ENCODE measurements at places on chromosomes 7 and 10. TPM values are rescaled to one million over a fixed set of nuclear protein-coding genes. Genes with fewer than 3 reads are reported as not detected.

GPRIN2 gene
- 41.8 TPM for total RNA-seq

DOCK4 gene
- total RNA-seq = 11.9 TPM

CYP3A4 gene
- 6.4 TPM for total RNA-seq

AZGP1 gene
- total RNA-seq = 590 TPM

TAS2R41 gene
- not detected for total RNA-seq

AMPH gene
- 6.3 TPM for total RNA-seq

EGR2 gene
- total RNA-seq = 28.4 TPM

CYP26C1 gene
- total RNA-seq = 0.21 TPM

MBLAC1 gene
- total RNA-seq = 6.2 TPM

BMPR1A gene
- 21.1 TPM for total RNA-seq

PAX4 gene
- not detected for total RNA-seq

AMZ1 gene
- not detected for total RNA-seq

RHBDD2 gene
- 63.1 TPM for total RNA-seq

IRF5 gene
- 15.1 TPM for total RNA-seq

CNTNAP2 gene
- 0.89 TPM for total RNA-seq

SLC26A4 gene
- total RNA-seq = 0.26 TPM

CADPS2 gene
- total RNA-seq = 9.6 TPM

PLCE1 gene
- 2.8 TPM for total RNA-seq

ZNF655 gene
- 159 TPM for total RNA-seq

GRID1 gene
- total RNA-seq = 2.9 TPM

SPDYE3 gene
- total RNA-seq = not detected

DBF4 gene
- total RNA-seq = 32.1 TPM

FBXL13 gene
- 1.4 TPM for total RNA-seq

SPDYE5 gene
- total RNA-seq = not detected

OPN1SW gene
- not detected for total RNA-seq

ELOVL3 gene
- total RNA-seq = 16.9 TPM

UPF2 gene
- 16.0 TPM for total RNA-seq

BHLHA15 gene
- 1.2 TPM for total RNA-seq

ANKRD2 gene
- 0.45 TPM for total RNA-seq

PSD gene
- 1.7 TPM for total RNA-seq

ATP6V1F gene
- 141 TPM for total RNA-seq

IQUB gene
- 0.39 TPM for total RNA-seq

FRG2B gene
- not detected for total RNA-seq

SAMD9 gene
- 1.9 TPM for total RNA-seq

CPXM2 gene
- 4.1 TPM for total RNA-seq

PTPRN2 gene
- 1.1 TPM for total RNA-seq

CALD1 gene
- 69.2 TPM for total RNA-seq

C7orf57 gene
- not detected for total RNA-seq

UNCX gene
- not detected for total RNA-seq

CPEB3 gene
- total RNA-seq = 7.8 TPM

NEUROG3 gene
- not detected for total RNA-seq

PAPOLB gene
- not detected for total RNA-seq

TFR2 gene
- total RNA-seq = 0.81 TPM

BMS1 gene
- 17.4 TPM for total RNA-seq

CLCN1 gene
- total RNA-seq = not detected

RSPH10B2 gene
- total RNA-seq = not detected

ABLIM1 gene
- 156 TPM for total RNA-seq

LBX1 gene
- not detected for total RNA-seq

HELLS gene
- 10.9 TPM for total RNA-seq

AIFM2 gene
- total RNA-seq = 3.3 TPM

TMEM140 gene
- total RNA-seq = 4.1 TPM

ZNF92 gene
- total RNA-seq = 9.6 TPM

GSTO2 gene
- 24.7 TPM for total RNA-seq

TMEM213 gene
- 20.8 TPM for total RNA-seq

ASZ1 gene
- total RNA-seq = not detected

EVX1 gene
- total RNA-seq = not detected

FAM20C gene
- 19.2 TPM for total RNA-seq

NKX1-2 gene
- total RNA-seq = 1.2 TPM

Measured in suprapubic skin (tissue), 4 donors.